Activated CD8-positive, alpha-beta T cell treated with anti-CD3 and anti-CD28 coated beads for 36 hours (primary cell): ENCODE measurements at places on chromosomes 5 and 9.

- DNase-seq = no peak
Observed at GRCh38 chr9:113299800-113300292, 3.3 kb downstream of the RNF183 start.

- DNase-seq = no peak
Observed at GRCh38 chr5:122030251-122030650, 47.8 kb downstream of the LOX start.

GRCh38 chr9:104256031-104256695 is 162.1 kb downstream of the SMC2 start:
- no peak for DNase-seq

GRCh38 chr5:113195251-113195650 is 218.7 kb downstream of the DCP2 start:
- DNase-seq = no peak

DNA sequence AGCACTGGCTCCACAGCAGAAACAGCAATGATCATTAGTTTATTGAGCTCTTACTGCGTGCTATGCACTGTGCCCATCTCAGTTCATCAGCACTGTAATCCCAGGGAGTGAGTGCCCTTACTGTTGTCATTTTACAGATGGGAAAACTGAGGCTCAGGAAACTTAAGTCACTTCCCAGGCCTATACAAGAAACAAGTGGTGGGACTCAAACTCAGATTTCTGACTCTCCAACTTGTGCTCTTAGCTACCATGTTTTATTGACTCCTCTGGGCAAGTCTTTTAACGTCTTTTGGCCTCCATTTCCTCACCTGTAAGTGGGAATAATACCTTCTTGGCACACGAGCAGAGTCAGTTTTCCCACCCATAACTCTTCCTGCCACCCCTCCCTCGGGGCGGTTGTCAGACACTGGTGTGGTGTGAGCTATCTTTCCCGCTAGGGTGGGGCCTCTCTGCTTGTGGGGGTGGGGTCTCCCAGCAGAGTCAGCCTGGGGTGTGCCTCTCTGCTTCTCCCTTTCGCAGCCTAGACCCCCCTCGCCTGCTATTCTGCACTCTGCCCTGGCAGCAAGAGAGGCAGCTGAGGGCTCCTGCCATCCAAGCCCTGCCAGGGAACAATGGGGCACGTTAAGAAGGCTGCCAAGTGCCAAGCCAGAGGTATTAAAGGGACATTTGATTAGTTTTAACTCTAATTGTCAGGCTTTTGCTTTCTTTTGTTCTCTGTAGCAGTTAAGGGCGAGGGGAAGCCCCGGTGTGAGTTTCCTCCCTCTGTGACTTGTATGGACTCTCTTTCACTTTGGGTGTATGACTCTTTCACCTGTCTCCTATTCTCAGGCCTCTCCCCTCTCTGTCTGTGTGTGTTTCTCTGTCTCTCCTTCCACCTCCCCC is 12.1 kb downstream of the GALNT10 start:
- peak; percentile 81 for DNase-seq

DNA sequence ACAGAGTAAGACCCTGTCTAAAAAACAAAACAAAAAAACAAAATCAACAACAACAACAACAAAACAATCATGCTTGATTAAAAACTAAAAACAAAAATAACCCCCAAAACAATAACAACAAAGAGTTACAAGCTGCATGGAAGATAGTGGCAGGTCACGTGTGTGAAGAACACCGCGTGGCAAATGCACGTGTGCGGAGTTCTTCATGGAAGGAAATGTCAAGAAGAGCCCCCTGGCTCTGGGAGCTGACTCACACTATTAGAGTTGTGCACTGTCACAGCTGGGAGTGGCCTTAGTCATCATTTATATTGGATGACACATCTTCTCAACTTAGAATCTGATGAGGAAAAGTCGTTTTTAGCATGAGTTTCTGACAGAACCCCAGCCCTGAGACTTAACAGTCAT is 110.5 kb downstream of the JMY start:
- no peak for DNase-seq

- peak; percentile 84 for DNase-seq
Observed at GRCh38 chr5:1644810-1645571, 121.2 kb upstream of the LPCAT1 start.

DNA sequence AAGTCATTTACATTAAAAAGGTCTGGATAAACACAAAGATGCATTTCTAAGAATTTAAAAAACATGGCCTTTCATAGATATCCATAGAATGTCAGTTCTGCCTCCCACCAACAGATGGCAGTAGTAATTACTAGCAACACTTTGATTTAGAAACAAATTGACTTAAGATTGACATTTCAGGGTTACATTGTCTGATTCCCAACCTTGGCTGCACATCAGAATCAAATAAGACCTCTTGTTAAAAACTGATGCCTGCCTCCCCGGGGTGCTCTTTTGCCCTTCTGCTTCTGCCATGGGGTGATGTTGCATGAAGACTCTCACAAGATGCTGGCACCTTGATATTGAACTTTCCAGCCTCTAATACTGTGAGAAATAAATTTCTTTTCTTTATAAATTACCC is 146.2 kb upstream of the GPR151 start:
- DNase-seq = no peak

GRCh38 chr5:180315762-180316212 is 23.9 kb upstream of the MAPK9 start:
- DNase-seq = peak; percentile 78

GRCh38 chr9:124755061-124755460 is 16.1 kb downstream of the NR6A1 start:
- DNase-seq = no peak
